ENCODE measurements at places on chromosomes 3 and 15.
A peak's percentile ranks its signal among the peaks of the same experiment; 100 is the strongest.

- no peak for DNase-seq
These were observed 1.9 kb downstream of the ARHGAP31 start for GRCh38 chr3:119295816-119296726.

- DNase-seq = no peak
These were observed 127.4 kb downstream of the NSMCE3 start for GRCh38 chr15:29142129-29142747.

- DNase-seq = no peak
These were observed 82.9 kb downstream of the NR1D2 start for GRCh38 chr3:24027946-24028345.

DNA sequence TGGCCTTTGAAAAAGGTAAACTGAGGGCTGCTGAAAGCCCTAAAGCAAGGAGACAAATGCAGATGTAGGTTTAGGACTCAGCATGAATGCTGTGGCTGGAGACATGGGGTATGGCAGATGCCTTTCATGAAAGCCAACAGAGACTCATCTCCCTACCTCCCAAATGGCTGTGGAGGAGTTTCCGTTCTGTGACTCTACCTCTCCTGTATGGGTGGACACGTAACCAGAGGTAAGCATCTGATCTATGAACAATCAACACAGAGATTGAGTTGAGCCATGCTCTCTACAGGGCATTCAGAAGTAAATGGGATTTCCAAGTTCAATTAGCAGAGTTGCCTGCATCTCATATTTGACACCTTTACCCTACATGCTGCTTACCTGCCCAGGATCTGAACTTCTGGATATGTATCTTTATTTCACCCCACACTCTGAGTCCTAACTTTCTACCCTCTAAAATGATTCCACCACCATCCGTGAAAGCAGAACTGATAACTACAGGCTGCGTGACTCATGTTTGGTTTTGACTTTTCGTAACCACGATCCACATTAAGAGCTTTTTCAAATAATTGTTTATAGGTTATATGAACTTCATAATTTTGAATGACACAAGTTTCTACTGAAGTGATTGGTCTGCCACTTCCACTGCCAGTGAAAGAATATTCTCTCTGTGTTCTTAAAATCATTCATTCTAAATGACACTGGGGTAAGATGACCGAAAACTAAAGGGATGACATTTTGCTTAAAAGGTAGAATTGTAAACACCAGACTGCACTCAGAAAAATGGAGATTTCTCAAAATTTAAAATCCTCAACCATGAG lies 1058.7 kb downstream of the FHIT start:
- DNase-seq = no peak

GRCh38 chr3:29318251-29318650 lies 37.4 kb downstream of the RBMS3 start:
- no peak for DNase-seq

GRCh38 chr3:189936201-189936945 lies 184.3 kb downstream of the P3H2 start:
- DNase-seq = no peak

DNA sequence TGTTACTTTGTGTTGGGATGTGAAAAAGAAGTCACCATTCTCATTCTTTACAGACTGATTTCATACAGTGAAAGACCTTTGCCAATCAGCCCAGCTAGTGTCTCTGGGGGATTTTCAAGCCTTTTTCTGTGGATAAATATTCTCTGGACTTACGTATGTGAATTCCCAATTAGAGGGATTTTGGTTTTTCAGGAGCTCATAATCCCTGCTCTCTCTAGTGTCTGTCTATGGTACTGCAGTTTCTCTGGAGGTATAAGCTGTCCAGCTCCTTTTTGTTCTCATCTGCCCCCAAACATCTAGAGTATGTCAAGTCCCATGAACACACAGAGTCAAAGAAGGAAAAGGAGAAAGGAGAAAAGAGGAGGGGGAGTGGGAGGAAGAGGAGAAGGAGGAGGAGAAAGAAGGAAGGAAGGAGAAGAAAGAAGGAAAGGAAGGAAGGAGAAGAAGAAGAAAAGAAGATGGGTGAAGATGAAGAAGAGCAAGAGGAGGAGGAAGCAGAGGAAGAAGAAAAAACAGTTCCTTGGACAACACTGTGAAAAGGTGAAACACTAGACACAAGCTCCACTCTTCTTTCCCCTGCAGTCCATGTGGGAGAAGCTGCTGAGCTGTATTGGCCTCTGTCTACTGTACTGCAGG lies 218.6 kb downstream of the GREM1 start:
- peak; percentile 13 for DNase-seq

GRCh38 chr3:45964139-45964538 lies 20.9 kb downstream of the CXCR6 start:
- no peak for DNase-seq

DNA sequence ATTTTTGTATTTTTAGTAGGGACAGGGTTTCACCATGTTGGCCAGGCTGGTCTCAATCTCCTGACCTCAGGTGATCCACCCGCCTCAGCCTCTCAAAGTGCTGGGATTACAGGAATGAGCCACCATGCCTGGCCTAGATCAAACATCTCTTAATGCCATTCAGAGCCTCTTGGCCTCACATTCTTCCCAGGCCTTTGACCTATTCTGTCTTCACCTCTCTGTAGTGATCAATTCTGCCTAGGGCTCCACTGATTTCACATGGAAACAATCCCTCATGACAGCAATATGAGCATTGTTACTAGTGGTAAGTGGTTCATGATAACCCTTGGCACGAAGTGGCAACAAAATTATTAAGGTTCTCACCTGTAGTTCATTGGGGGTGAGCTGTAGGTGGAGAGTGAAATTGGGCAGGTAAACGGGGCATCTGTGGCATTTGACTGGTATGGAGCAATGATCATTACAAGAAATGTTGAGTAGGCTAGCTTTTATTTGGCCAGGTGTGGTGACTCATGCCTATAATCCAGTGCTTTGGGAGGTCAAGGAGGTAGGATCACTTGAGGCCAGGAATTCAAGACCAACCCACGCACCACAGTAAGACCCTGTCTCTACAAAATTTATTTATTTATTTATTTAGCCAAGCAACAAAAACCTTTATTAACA lies 4.8 kb upstream of the ARPIN start:
- no peak for DNase-seq

DNA sequence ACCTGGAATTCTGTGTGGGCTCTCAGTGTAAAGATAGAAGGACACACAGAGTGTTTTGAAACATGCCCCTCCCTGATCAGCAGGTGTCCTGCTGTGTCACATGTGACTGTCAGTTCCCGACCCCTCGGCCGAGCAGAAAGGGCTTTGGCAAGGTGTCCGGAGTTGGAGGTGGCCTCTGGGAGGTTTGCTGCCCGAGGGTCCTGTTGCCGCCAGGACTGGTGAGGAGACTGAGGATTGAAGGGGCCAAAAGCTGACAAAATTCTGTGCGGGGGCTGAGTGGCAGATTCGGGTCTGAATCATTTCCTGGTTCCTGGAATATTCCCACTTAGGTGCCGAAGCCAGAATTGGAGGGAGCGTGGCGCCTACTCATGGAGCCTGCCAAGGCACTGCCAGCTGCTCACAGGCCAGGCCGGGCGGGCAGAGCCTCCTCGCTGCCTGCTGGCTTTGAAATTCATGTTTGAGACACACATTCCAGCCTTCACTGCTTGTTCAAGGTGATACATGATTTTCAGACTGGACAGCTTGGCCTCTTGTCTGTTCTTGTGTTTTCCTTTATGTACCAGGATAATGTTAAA lies 83.8 kb downstream of the APBA2 start:
- DNase-seq = no peak

GRCh38 chr15:92333709-92334108 lies 60.0 kb upstream of the ST8SIA2 start:
- DNase-seq = no peak

GRCh38 chr3:11542551-11542950 lies 101.2 kb downstream of the VGLL4 start:
- no peak for DNase-seq

- DNase-seq = peak; percentile 81
These were observed 50.3 kb upstream of the SLC6A6 start for GRCh38 chr3:14352002-14352627.

- no peak for DNase-seq
These were observed 4.5 kb upstream of the IP6K1 start for GRCh38 chr3:49790626-49791411.

GRCh38 chr3:123104550-123104949 lies 37.7 kb downstream of the PDIA5 start:
- no peak for DNase-seq

- no peak for DNase-seq
These were observed 433.3 kb downstream of the FOXP1 start for GRCh38 chr3:71149959-71150954.

- no peak for DNase-seq
These were observed 70.6 kb downstream of the ACAP2 start for GRCh38 chr3:195372220-195372619.

- DNase-seq = no peak
These were observed 42.4 kb downstream of the REC114 start for GRCh38 chr15:73485372-73485771.

GRCh38 chr3:10007126-10007782 lies 19.0 kb upstream of the FANCD2 start:
- no peak for DNase-seq

DNA sequence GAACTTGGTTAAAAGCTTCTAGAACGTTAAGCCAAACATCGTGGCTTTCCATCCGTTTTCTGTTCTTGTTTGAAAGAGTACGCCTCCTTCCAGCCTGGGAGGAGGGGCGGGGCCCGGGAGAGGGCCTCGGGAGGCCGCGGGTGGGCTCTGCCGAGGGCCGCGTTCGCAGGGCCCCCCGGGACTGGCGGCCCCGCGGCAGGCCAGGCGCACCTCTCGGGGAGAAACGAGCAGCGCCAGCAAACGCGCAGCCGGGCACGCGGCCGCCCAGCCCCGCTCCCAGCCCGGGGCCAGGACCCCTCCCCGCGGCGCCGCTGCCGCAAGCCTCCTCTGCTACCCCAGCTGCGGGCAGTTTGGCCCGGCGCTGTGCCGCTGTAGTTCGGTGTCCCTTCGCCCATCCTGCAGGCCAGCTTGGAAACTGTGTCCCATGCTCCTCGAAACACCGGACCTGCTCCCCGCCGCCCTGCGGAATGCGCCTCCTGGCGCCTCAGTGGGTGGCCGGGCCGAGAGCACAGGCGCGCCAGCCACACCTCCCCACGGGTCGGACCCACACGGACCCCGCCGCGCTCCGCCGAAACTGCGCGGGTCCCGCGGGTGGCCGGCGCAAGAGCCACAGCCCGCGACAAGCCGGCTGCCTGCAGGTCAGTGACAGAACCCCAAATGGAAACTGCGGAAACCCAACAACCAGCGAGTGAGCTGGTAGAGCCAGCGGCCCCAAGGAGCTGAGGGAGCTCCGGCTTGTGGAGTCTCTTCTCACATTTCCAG lies 2.3 kb downstream of the OCA2 start:
- DNase-seq = no peak

GRCh38 chr3:124686028-124686670 lies 44.1 kb upstream of the UMPS start:
- no peak for DNase-seq

DNA sequence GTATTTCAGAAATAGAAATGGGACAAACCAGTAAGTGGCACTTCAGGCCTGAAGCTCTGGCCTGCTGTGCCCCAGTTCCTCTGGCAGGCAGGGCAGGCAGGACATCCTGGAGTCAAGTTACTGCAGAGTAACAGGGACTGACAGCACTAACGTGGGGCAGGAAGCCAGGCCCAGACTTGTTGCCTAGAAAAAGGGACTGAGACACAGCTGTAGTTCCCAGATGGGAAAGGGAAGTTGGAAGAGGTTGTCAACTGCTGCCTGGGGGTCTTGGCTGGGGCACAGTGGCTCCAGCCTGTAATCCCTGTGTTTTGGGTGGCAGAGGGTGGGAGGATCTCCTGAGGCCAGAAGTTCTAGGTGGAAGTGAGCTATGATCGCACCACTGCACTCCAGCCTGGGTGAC lies 171.9 kb downstream of the FMN1 start:
- DNase-seq = peak; percentile 51

DNA sequence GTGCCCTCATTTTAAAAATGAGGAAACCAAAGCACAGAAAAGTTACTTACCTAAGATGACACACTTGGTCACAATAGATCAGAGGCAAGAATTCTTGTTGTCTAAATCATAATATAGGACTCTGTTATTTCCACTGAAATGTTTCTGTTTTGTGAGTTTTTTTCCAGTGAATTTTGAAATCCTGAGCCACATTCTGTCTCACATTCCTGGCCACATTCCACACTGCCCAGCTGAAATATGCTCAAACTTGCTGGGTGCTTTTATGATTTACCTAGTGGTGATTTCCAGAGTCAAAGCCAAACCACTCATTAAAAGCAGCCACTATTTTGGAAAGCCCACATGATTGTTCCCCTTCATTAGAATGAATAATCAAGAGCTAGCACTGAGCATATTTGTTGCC lies 82.3 kb upstream of the NPHP3 start:
- DNase-seq = no peak
